Amniotic stem cell (primary cell): ENCODE measurements at places on chromosomes 4 and X.

GRCh38 chr4:10302096-10302495 lies 155.1 kb downstream of the ZNF518B start:
- no peak for DNase-seq

- DNase-seq: no peak
Measured at GRCh38 chr4:112370466-112370865, 73.3 kb downstream of the ALPK1 start.

- DNase-seq: no peak
Measured at GRCh38 chrX:71996136-71996535, 85.5 kb downstream of the NHSL2 start.

GRCh38 chr4:19301527-19301926 lies 950.2 kb upstream of the SLIT2 start:
- no peak for DNase-seq

- no peak for DNase-seq
Measured at GRCh38 chr4:86414686-86415085, 54.8 kb upstream of the MAPK10 start.

GRCh38 chrX:99549381-99549780 lies 860.7 kb downstream of the PCDH19 start:
- DNase-seq: no peak

GRCh38 chr4:2866891-2867290 lies 23.2 kb downstream of the ADD1 start:
- DNase-seq: no peak

DNA sequence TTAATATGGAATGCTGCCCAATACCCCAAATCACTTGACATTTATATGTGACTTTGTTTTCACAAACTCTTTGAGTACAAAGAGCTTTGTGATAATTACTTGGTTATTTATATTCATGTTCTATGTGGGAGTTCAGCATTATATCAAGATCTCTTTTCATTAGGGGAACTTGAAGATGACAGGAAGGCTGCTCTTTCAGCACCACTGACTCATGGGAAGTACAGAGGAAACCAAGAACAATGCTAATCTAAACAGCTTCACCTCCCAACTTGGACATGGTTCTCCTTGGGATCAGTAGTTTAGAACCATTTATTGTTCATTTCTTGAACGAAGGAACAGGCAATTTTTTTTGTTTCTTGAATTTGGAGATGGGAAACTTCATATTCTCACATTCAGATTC lies 184.0 kb upstream of the AFF2 start:
- no peak for DNase-seq

- DNase-seq: no peak
Measured at GRCh38 chrX:80578517-80579105, 158.4 kb downstream of the TENT5D start.

DNA sequence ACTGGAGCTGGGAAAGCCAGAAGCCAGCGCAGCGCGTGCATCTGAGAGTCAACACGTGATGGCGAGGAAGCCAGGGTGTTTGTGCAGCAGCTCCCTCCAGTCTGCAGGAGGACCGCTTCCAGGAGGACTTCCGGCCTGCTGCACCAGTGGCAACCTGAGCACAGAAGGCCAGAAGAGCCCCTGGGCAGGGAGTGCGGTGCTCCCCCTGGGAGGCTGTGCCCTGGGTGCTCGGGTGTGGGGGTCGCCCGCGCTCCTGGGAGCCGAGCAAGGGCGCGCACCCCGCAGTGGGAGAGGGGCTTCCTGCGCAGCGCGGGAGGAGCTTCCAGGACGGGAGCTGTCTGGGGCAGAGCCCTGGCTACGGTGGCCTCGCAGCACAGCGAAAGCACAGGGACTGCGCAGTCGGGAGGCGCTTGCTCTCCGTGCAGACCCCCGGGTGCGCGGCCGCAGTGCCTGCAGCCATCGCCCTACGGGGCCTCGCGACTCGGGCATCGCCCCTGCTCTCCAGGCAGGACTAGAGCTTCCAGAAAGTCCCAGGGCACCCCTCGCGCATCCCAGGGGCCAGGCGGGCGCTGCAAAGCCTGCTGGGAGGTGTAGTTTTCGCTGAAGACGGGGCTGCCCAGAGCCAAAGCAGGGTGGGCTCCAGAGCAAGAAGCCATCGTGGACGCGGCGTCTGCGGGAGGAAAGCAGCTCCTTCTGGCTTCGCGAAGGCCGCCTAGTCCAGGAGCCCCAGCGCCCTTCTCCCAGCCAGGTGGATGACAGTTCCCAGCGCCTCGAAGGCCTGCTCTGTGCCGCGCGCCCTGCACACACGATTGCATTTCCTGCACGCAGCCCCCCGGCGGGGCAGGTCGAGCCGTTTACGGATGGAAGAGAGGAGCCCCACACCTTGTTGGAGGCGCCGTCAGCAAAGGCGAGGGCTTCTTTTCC lies 24.1 kb upstream of the WFS1 start:
- no peak for DNase-seq

DNA sequence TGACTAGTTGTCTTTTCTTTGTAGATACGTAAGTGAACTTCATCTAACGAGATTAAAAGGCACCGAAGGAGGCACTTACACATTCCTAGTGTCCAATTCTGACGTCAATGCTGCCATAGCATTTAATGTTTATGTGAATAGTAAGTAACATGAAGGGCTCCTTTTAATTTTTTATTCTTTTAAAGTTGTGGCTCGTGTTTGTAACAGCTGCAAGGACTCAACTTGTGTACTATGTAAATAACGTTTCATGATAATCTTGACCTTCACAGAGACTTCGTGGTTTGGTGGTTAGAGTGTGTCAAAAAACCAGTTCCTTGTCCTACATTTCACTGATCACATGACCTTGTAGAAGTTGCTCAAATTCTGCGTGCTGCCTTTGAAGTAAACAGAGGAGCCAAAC lies 51.6 kb downstream of the KIT start:
- DNase-seq: no peak

DNA sequence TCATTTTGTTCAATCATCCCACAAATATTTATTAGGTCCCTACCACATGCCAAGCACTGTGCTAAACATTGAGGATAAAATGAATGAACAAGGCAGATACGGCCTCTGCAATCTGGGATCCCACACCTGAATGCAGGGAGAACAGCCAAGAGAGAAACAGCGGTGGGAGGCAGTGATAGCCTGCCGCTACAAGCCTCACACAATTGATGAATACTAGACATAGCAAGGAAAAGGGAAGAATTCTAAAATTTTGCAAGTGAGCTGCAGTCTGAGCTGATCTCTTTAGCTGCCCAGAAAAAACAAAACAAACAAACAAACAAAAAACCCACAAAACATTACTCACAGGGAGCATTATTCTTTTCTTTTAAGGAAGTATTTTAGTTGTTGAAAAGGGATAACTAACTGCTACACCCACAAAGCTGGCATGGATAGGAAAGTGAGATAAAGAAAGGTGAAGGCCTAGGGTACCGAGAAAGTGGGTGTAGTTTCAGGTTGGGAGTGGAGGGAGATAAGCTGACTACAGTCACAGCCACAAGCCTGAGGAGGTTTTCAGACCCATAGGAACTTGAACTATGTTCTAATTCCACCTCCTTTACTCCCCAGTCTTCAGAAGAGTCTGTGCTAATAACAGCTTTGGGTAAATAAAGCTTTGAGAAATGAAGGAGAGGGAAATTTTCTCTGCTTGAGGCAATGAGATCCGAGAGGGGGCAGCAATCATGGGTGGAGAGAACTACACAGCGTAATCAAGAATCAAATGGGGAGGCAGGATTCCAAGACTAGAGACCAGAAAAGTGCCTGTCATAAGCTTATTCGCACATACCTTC lies 85.4 kb downstream of the SH3RF1 start:
- DNase-seq: no peak

DNA sequence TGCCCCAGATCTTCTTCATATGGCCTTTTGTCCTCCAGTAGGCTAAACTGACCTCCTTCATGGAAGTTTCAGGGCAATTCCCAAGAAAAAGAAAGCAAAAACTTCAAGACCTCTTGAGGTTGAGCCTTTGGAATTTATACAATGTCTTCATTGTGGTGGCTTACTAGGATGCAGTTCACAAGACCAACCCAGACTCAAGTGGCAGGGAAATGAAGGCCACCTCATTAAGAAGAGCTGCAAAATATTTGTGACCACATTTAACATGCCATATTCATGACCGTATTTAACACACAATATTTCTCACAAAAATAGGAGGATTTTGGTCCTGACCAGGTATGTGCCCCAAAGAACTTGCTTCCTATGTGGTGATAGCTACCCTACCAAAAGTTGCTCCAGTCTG lies 605.5 kb upstream of the PITX2 start:
- DNase-seq: no peak

- no peak for DNase-seq
Measured at GRCh38 chrX:149493567-149494562, 11.2 kb downstream of the IDS start.
